Esophagus muscularis mucosa (tissue), 4 donors: ENCODE measurements at places on chromosomes 3 and 15. TPM values are rescaled to one million over a fixed set of nuclear protein-coding genes. Genes with fewer than 3 reads are reported as not detected.

The GOLGA8S gene
- 0.13 TPM for total RNA-seq

The KNL1 gene
- total RNA-seq = not detected

The SPTSSB gene
- 0.13 TPM for total RNA-seq

The MAGI1 gene
- total RNA-seq = 17.1 TPM

The MOBP gene
- total RNA-seq = not detected

The DGKG gene
- 75.0 TPM for total RNA-seq
